CD4-positive, alpha-beta T cell treated with Interleukin-15 for 1 hour (primary cell): ENCODE measurements at places on chromosomes 5 and 9.

- DNase-seq, result no peak
Measured at GRCh38 chr5:122022966-122023365, 55.1 kb downstream of the LOX start.

GRCh38 chr5:103505581-103506305 is 56.8 kb downstream of the NUDT12 start:
- DNase-seq, result no peak

GRCh38 chr5:43997647-43998272 is 391.5 kb downstream of the FGF10 start:
- DNase-seq, result no peak

GRCh38 chr5:55832446-55832845 is 18.7 kb upstream of the IL31RA start:
- DNase-seq, result no peak

DNA sequence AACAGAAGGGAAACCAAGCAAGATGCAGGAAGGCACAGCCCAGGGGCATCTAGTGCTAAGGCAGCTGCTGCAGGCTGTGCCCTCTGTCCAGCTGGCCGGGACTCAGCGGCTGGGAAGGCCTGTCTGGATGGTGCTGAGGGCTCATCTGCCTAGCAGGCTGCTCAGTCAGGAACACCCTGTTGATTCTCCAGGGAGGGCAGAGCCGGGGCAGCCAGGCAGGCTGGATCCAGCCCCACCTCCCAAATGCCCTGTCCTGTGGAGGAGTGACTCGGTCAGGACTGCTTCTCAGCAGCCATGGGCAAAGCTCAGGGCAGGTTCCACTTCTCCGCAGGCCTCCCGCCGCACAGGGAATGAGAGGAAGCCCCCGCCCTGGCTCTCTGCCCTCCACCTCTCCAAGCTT is 7.8 kb upstream of the LCN9 start:
- DNase-seq, result no peak

DNA sequence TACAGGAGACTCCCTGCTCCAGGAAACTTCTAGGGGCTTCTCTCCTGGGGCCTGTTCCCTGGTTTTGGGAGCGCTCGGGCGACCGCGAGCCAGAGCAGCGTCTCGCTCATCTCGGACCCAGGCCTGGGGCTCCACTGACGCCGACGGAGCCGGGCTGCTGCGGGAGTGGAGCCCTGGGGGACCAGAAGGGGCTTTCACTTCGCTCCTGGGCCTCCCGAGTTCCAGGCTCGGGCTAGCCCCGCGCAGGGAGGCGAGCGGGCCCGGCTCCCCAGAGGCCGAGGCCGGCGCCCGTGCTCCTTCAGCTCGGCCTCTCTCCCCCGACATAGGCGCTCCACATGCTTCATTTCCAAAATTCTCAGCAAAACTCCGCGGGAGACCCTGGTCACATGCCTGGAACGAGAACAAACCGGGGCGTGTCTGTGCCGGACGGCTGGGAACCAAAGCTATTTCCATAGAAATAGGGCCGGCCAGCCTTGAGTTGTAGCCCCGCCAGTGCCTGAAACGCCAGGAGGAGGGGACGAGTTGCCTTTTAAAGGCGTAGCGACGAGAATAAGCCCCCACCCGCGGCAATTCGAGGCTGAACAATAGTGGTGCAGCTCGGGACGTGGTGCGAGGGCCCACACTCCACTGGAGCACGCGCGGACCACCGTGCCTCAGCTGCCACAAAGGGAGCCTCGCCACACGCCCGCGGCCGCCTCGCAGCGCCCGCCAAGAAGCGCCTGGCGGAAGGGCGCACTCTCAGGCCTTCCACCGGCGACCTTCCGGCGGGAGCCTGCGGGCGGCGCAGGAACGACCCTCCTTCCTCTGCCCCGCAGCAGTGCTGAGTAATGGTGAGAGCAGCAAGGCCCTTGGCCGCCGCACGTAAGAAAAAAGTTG is 1.1 kb upstream of the G3BP1 start:
- DNase-seq, result no peak

DNA sequence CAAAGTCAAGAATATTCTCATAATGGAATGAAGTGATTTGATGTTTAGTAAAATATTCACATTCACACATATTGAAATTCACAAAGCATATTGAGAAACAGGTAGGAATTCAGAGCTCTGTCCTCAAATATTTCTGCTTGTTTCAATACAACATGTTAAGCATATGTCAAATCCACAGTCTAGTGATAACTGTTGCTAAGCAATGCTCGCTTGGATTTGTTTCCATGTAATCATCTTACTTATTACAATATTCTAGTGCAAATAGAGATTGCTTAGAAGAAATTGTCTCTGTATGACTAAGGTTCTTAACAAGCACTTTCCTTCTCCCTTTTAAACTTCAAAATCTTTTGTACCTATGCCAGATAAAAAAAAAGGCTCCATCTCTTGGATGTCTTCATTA is 995.7 kb downstream of the CDH18 start:
- no peak for DNase-seq

- DNase-seq, result no peak
Measured at GRCh38 chr5:108700930-108701329, 46.8 kb upstream of the FER start.

DNA sequence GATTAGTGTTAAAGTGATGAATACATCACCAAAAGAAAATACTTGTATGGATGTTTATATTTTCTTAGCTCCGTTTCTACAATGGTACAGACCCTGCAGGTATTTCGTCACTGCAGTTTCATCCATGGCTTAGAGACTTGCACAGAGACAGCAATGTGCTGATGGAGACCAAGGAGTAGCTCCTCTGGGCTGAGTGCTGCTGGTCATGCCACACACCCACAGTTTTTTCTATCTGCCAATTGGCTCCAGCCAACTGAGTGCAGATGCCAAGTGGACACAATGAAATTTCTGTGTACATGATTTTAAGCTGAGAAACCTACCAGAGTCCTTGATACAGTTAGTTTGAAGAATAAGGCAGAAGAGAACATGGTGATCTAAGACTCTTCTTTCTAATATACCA is 145.9 kb upstream of the ADCY2 start:
- DNase-seq, result no peak

- DNase-seq, result no peak
Measured at GRCh38 chr5:172954751-172955159, 4.5 kb upstream of the RPL26L1 start.

DNA sequence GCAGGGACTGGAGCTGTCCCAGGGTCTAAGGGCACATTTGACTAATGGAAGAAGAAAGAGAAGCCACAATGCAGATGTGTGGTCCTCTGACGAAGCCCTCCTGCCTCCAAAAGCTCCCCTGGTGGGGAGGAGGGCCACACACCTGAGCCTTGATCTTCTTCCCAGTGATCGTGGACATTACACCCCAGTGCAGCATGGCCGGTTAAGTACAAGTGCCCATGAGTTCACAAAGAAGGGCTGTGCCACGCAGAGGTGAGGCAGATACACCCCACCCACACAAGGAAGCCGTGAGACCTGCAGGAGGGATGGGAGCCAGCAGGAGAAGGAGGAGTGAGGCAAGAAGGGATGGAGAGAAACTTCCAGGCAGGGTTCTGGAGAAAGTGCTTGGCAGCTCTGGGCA is 199.0 kb upstream of the MVB12B start:
- no peak for DNase-seq

- no peak for DNase-seq
Measured at GRCh38 chr9:75134495-75134894, 46.2 kb downstream of the OSTF1 start.

DNA sequence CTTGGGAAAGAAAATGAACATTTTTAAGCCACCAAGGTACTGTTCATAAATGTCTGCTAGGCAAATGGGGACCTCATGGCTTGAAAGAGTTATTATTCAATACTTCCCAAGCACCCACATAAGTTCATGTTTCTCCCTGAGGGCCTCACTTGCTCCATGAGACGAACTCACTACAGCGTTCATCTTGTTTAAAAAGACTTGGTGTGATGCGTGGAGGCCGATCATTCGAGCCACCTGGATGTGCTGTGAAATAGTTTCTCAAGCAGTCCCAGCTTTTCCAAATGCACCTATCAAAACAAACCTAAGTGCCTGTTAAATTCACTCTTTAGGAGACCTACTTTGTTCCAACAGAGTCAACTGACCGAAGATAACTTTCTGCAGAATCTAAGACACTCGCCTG is 103.2 kb downstream of the LHFPL2 start:
- DNase-seq, result no peak

DNA sequence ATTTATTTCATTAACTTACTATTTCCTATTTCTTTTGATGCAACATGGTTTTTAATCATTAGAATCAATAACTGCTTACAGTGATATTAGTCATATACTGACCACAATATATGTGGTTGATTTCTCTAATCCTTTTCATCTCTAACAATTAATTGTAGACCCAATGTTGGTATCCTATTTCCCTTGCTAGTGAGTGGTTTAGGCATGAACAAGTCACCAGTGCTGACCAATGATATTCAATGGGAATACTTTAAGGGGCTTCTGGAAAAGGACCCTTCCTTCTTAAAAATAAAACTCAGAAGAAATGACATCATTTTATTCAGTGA is 672.4 kb upstream of the GRAMD2B start:
- no peak for DNase-seq

GRCh38 chr9:7799944-7800285 is 337 bp upstream of the DMAC1 start:
- DNase-seq, result no peak

- no peak for DNase-seq
Measured at GRCh38 chr5:120605325-120606079, 141.4 kb downstream of the PRR16 start.

GRCh38 chr9:31078175-31078574 is 1306.3 kb upstream of the ACO1 start:
- no peak for DNase-seq

- DNase-seq, result peak; percentile 45
Measured at GRCh38 chr5:159805021-159805420, 111.3 kb upstream of the ADRA1B start.

GRCh38 chr9:96638606-96639364 is 16.3 kb downstream of the PRXL2C start:
- DNase-seq, result no peak

GRCh38 chr5:112385566-112385965 is 33.5 kb downstream of the EPB41L4A start:
- DNase-seq, result no peak

GRCh38 chr5:125961150-125961549 is 462.1 kb upstream of the GRAMD2B start:
- no peak for DNase-seq

GRCh38 chr9:120926397-120926928 is at the start of gene TRAF1:
TSS of gene TRAF1 (minus strand) at chr9:120926796. CDS start at chr9:120926075, 721 bp downstream.
- DNase-seq, result peak; percentile 54

- DNase-seq, result no peak
Measured at GRCh38 chr9:21252721-21253547, 13.1 kb upstream of the IFNA14 start.

DNA sequence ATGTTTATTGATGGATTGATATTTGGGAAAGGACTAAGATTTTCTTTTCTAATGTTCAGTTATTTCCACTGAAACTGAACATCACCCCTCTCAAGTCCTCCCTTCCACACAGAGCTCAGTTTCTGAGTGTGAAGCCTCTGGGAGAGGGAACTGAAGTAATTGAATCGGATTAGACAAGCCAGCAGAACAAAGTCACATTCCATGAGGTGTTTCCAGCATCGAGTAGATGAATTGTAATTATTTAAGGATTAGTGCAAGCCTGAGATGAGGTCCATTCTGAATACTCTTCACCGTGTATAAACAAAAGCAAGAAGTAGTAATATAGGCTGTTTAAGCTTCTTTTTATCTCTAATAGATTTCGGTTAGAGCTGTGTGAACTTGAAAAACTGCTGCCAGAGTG is 2060.5 kb downstream of the MAT2B start:
- DNase-seq, result no peak

DNA sequence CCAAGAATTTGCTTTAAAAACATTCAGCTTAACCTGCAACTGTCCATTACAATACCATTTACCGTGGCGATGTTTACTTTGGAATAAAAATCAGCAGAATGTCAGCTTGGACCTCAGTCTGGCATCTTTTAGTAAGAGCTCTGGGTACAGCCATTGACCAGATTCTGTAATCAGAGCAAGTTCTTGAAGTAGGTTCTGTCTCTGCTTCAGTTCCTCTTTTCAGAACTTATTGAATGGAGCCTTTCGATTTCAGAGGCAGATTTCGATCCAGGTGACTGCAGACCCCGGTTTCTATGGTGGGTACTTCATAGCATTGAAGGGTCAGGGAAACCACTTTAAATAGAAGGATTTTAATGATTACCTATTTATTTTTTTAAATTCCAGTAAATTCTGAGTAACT is 53.4 kb upstream of the SV2C start:
- no peak for DNase-seq

GRCh38 chr9:114666851-114667250 is 9.2 kb upstream of the TEX53 start:
- DNase-seq, result no peak

GRCh38 chr5:68264024-68264956 is 48.7 kb downstream of the PIK3R1 start:
- DNase-seq, result no peak

- no peak for DNase-seq
Measured at GRCh38 chr5:68169903-68170302, 45.7 kb upstream of the PIK3R1 start.

- no peak for DNase-seq
Measured at GRCh38 chr5:123285122-123286023, 137.8 kb downstream of the CEP120 start.

DNA sequence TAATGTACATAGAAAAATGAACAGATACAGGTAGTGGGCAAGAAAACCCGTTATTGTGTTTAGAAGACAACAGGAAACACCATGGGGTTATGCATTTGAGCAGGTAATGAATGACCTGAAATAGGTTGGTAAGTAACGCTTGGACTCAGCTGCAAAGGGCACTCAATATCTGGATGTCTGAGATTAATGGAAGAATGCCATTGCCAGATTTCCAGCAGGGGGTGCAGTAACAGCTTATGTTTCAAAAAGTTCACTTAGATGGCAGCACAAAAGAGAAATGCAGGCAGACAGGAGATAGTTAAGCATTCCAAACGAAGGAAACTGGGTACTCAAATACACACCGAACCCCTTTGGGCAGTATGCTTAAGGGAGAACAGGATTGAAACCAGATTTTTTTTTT is 285.5 kb upstream of the VLDLR start:
- no peak for DNase-seq

GRCh38 chr5:126236994-126237393 is 186.2 kb upstream of the GRAMD2B start:
- DNase-seq, result no peak

DNA sequence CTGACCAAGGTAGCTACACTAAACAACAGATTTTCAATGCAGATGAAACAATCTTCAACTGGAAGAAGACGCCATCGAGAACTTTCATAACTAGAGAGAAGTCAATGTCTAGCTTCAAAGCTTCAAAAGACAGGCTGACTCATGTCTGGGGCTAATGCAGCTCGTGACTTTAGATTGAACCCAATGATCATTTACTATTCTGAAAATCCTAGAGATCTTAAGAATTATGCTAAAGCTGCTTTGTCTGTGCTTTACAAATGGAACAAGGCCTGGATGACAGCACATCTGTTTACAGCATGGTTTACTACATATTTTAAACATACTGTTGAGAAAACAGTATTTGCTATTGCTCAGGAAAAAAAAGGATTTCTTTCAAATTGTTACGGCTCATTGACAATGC is 54.9 kb downstream of the RICTOR start:
- no peak for DNase-seq
